CD4-positive, alpha-beta T cell treated with Interleukin-6 for 4 hours (primary cell): ENCODE measurements at places on chromosomes 1 and 21.

- DNase-seq, result no peak
Observed at GRCh38 chr21:32687643-32688345, 40.0 kb downstream of the SYNJ1 start.

- DNase-seq, result no peak
Observed at GRCh38 chr1:227315629-227316346, 2.5 kb downstream of the CDC42BPA start.

DNA sequence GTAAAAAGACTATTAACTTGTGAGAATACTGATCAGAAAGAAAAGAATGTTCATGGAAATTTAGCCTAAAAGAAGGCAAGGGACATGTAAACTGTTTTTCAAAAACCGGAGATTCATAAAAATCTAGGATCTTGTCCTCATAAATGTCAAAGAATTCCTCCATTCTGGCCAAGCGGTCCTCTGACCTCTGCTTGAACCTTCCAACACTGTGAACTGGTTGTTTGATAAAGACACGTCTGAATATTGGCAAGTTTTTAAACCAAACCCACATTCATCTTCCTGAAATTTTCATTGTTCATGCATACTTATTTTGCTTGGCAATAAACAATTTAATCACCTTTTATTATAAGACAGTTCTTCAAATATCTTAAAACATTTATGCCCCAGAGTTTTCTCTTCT is 19.8 kb downstream of the ASPM start:
- DNase-seq, result no peak

- no peak for DNase-seq
Observed at GRCh38 chr1:62337706-62338631, 18.7 kb upstream of the KANK4 start.

DNA sequence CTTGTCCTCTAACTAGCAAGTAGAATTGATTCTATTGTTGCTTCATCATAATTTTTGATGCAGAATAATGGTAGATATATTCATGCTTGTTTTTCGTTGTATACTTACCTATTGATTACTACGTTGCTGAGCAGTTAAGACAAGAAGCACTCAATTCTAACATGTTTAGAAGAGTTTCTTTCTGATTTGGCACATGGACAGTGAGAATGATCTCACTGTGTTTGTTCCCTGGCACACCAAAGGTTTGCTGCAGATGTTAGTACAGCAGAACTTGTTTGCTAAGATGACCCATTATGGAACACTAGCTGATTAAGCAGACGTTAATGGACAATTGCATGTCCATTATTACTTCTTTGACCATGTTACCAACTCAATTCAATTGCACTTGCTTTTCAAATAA is 184.7 kb upstream of the SGIP1 start:
- no peak for DNase-seq

DNA sequence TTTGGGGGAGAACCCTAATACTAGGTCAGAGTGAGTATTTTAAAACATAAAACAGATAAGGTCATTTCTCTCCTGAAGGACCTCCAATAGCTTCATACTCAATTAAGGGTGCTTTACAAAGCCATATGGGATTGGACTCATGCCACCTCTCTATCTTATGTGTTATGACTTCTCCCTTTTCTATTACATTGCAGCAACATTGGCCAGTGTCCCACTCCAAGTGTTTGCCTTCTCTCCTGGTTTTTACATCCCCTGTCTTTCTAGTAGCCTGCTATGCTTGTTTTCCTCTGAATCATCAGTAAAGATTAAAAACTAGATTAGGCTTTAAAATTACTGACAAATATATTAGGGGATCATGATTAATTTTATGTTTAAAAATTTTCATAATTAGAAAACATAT is 66.6 kb downstream of the SCMH1 start:
- no peak for DNase-seq

GRCh38 chr1:159743651-159744410 is 29.4 kb upstream of the CRP start:
- no peak for DNase-seq

DNA sequence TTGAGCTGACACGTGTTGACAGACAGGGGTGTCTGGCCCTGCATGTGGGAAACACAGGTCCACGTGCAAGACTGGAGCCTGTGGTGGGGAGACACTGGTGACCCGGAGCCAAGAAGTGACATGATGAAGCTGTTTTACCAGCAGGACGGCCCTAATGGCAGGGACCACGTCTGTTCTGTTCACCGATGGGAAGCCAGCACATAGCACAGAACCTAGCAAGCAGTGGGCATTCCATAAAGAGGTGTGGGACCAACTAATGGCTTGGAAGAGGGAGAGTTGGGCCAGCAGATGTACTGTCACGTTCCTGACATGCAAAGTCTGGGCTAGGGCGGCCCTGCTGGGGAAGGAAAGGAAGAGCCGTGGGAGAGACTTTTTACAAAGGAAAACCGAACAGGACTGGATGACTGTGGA is 15.3 kb downstream of the NAV1 start:
- DNase-seq, result no peak
